MCF 10A (cell line): ENCODE measurements at places on chromosomes 5 and 9.

DNA sequence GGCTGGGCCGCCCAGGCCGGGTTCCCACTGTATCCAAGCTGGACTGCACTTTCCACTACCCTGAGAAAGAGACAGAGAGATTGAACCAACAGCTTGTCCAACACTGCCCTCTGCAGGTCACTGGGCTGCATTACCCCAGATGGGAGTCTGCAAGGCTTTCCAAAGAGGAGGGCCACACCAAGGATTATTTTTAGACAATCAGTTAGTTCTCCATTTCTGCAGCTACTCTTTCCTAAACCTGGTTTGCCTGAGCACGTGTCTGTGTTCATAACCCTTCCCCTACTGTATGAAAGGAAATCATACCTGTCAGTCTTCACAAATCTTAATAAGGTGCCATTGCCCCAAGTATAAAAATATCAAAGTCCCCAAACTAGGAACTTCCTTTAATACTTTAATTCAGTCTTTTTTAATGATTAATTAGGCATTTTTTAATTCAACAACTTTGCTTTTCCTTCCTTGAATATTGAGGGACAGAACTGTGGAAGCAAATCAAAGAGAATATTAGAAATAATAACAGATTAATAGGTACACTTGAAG is 13.4 kb upstream of the FGF1 start:
- DNase-seq: peak; percentile 93

GRCh38 chr5:160175438-160176218 is 53.7 kb upstream of the FABP6 start:
- DNase-seq: no peak

DNA sequence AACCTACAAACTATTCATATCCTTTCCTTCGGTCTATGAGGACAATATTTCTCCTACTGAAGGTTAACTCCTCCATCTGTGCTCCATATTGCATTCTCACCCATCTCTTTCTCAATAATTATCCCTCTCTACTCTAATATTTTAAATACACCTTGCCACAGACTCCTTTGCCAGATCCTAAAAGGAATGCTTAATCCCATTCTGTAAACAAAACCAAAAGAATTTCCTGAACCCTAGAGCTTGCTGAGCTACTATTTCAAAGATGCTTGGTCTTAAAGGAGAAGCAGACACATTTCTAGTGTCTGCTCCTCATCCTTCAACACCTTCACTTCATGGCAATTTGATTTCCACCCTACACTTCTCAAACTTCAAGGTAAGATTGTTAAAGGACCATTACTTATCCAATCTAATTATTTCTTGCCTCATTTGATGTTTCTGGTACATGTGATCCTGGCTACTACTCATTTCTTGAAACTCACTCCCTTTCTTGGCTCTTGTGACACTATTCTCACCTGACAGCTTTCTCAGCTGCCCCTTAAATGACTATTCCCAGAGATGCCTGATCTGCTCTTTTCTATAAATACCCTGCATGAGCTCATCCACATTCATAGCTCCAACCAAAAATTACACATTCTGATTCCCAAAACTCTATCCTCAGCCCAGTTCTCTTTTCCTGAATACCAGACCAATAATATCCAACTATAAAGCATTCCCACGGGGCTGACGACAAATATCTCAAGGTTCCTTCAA is 20.2 kb downstream of the HOMER1 start:
- no peak for DNase-seq

DNA sequence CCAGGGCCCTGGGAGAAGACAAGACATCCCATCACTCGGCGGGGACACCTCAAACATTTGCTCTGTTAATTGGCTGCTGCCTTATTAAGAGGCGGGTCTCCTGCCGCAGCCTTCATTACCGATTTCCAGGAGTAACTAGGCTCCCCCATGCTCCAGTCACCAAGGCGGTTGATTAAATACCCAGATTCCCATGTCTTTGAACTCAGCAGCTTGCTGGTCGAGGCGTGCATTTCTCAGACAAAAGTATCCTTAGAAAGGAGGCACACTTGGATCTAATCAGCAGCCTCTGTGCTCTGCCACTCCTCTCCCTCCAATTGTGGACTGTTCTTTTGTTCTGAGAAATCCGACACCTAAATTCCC is 228.8 kb downstream of the FSTL4 start:
- no peak for DNase-seq

GRCh38 chr9:89605465-89606048 is 745 bp downstream of the GADD45G start:
- DNase-seq: peak; percentile 46

GRCh38 chr5:92678640-92679039 is 902.4 kb downstream of the NR2F1-AS1 start:
- peak; percentile 24 for DNase-seq

DNA sequence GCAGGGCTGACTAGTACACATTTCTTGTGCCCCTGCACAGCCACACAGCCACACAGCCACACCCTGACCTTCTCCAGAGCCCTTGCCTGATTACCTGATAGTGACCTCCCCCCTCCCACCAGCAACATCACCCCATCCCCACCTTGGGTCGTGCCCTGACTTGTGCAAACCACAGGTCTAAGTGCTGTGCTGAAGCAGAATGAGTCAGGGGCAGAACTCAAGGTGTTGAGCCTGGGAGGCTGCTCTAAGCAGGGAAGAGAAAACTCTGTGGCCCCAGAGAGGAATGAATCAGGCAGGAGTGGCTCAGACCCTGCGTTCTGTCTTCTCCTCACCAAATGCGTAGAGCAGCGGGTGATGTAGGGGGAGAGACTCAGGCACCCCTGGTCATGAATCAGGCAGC is 24.3 kb upstream of the FAT2 start:
- peak; percentile 99 for DNase-seq

DNA sequence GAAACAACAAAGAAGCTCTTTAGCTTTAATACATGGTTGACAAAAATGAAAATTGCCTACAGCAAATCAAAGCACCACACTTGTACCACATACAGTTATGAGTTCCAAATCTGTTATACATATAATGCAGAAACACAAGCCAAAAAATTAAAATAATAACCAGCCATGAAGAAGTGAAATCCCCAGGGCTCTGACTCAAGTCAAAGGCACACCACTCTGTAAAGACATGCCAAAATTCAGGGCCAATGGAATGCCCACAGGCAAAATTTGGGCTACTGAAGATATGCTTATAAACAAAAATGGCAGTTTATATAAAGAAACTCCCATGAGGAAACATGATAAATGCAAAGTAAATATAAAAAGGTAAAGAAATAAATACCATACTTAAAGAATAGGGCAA is 29.0 kb downstream of the THBS4 start:
- DNase-seq: peak; percentile 13
